ENCODE measurements at places on chromosomes 2 and 18. TPM values are rescaled to one million over a fixed set of nuclear protein-coding genes. Genes with fewer than 3 reads are reported as not detected.

The CDH2 gene
- total RNA-seq = 42.3 TPM

DNA sequence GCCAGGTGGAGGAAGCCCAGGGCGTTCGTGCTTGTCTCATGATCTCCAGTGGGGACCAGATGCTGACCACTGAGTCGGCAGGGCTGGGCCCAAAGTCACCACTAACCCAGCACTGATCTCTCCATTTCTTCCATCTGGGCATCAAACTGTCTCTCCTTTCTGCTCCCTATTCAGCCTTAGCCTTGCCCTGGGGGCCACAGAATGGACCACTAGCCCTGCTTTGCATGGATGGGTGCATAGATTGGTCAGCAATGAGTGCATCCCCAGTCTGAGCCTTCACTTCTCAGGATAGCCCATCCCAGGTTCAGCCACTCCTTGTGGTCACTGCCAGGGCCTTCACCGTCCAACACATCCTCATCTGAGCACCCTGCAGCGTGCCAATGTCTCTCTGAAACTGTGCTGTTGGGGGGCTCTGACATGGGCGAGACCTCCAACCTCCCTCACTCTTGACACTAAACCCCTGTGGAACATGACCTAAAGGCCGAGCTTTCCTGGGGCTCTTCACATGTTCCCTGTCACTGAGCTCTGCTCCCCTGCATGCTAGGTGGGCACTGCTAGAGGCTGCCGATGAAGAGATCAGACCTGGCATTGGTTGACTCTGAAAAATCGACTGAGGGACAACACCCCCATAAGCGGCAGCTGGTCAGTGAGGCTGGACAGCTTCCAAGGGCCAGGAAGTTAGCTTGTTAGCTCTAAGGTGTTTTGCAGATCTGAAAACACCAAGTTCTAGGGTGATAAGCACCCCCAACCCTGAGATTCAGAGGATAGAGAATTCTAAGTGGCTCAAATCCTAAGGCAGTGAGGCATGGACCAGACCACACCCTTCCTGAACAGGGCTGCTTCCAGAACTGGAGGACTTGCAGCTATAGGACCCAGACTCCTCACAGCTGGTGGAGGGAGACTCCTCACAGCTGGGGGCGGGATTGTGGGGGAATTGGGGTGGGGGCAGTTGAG lies 61.7 kb downstream of the HS1BP3 start:
- H3K4me1 ChIP-seq = peaks cover 29% of the 10 kb centered on the region
- H3K27ac ChIP-seq = peak overlapping the region; percentile 23
- DNase-seq = no peak
- no peaks in the 10 kb centered on the region for H3K27me3 ChIP-seq
- no peaks in the 10 kb centered on the region for H3K36me3 ChIP-seq

DNA sequence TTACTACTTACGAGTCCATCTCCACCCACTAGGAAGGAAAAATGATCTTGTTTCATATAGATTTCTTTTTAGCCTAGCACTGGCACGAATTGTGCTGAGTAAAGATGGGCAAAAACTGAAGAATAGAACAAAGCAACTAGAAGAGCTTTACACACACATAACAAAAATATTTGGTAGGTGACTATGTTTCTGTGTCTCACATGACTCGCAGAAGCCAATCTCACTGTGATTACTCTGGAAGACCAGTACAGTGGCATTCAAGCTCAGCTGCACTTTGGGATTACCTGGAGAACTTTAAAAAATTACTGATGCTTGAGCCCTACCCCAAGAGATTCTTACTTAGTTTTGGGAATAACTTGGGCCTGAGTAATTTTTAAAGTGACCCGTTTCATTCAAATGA lies 378.7 kb downstream of the METTL4 start:
- no peaks in the 10 kb centered on the region for H3K27me3 ChIP-seq
- no peak overlapping the region for H3K27ac ChIP-seq
- no peak overlapping the region for H3K4me3 ChIP-seq
- no peaks in the 10 kb centered on the region for H3K36me3 ChIP-seq

The CXCR2 gene
- total RNA-seq = not detected

DNA sequence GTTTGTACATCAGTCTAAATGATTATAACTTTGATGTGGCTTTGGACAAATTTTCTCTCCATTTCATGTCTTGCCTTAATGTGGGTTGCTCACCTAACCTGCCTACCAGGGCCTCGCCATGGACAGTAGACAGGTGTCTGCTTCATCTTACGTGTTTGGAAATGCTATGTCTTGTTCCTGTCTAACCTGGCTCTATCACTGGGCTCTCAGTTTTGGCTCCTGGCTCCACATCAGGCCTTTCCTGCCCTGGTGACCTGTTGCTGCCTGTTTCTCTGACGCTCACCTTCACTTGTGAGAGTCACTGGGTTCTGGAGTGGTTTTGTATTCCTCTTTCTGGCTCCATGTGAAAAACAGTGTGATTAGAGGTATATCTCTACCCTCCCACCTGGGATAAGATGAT lies 65.9 kb downstream of the PHLPP1 start:
- no peaks in the 10 kb centered on the region for H3K27me3 ChIP-seq
- no peak for DNase-seq
- H3K4me3 ChIP-seq = no peak overlapping the region
- H3K4me1 ChIP-seq = no peaks in the 10 kb centered on the region
- no peak overlapping the region for H3K27ac ChIP-seq
- no peaks in the 10 kb centered on the region for H3K36me3 ChIP-seq

The TMEM163 gene
- not detected for total RNA-seq

DNA sequence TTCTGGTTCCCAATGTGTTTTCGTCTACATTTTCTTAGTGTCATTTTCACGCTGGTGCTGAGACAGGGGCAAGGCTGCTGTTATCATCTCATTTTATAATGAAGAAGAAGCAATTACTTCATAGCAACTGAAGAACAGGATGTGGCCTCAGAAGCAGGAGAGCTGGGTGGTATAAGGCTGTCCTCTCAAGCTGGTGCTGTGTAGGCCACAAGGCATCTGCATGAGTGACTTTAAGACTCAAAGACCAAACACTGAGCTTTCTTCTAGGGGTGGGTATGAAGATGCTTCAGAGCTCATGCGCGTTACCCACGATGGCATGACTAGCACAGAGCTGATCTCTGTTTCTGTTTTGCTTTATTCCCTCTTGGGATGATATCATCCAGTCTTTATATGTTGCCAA lies 7.3 kb downstream of the IL36G start:
- no peaks in the 10 kb centered on the region for H3K36me3 ChIP-seq
- no peak overlapping the region for H3K27ac ChIP-seq
- DNase-seq = no peak
- no peaks in the 10 kb centered on the region for H3K4me1 ChIP-seq
- no peak overlapping the region for H3K4me3 ChIP-seq

The ERFE gene
- total RNA-seq = 10.3 TPM

- H3K27me3 ChIP-seq = no peaks in the 10 kb centered on the region
- H3K27ac ChIP-seq = no peak overlapping the region
- H3K4me3 ChIP-seq = no peak overlapping the region
- H3K4me1 ChIP-seq = peaks cover 24% of the 10 kb centered on the region
These were observed 75.0 kb downstream of the CERS6 start for GRCh38 chr2:168530982-168531622.

Measured in Panc1 (cell line).